Amniotic stem cell (primary cell): ENCODE measurements at places on chromosomes 3 and 15.

GRCh38 chr3:41684797-41685735 lies 276.8 kb downstream of the ULK4 start:
- no peak for DNase-seq

DNA sequence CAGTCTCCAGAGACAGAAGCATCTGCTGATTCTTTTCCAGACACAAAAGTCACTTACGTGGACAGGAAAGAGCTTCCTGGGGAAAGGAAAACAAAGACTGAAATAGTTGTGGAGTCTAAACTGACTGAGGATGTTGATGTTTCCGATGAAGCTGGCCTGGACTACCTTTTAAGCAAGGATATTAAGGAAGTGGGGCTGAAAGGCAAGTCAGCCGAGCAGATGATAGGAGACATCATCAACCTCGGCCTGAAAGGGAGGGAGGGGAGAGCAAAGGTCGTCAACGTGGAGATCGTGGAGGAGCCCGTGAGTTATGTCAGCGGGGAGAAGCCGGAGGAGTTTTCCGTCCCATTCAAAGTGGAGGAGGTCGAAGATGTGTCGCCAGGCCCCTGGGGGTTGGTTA lies 25.4 kb downstream of the SYNM start:
- no peak for DNase-seq

GRCh38 chr15:81296673-81297072 lies 27.3 kb downstream of the STARD5 start:
- no peak for DNase-seq

DNA sequence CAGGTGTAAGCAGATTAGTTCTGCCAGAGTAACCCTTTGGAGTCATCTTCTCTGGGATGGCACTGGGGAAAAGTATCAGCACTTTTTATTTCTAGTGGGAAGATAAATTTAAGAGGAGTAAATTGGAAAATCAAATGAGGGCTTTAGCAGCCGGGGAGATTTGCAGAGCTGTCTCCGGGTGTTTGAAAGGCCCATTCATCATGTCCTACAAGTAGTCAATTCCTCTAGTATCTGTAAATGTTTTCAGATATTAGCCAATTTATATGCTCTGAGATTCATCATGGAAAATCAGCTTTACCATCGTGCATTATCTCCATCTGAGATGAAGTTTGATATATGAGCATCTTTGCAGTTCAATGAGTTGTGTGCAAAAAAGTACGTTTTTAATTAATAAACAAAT lies 93.6 kb downstream of the CDIN1 start:
- DNase-seq = no peak

DNA sequence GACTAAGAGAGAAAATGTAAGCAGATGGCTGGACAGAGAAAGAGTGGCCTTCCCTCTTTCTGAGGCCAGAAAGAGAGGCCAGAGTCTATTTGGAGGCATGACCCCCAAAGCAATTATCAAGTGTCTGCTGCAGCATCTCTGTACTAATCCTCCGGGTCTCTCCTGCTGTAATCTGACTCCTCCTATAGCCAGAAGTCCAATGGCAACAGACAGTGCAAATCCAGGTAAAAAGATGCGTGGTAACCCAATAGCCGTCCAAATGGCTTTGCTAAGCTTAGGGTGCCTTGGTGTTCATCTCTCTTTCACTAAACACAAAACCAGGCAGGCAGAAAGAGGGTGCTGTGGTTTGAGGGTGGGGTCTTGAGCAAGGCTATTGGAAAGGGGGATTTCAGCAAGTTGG lies 91.6 kb downstream of the ADCY5 start:
- DNase-seq = no peak

- DNase-seq = no peak
Observed at GRCh38 chr15:53462651-53463050, 296.8 kb downstream of the WDR72 start.

- DNase-seq = no peak
Observed at GRCh38 chr3:95044101-95044500, 981.2 kb downstream of the NSUN3 start.

GRCh38 chr3:25823314-25823713 lies 33.4 kb downstream of the OXSM start:
- DNase-seq = no peak

DNA sequence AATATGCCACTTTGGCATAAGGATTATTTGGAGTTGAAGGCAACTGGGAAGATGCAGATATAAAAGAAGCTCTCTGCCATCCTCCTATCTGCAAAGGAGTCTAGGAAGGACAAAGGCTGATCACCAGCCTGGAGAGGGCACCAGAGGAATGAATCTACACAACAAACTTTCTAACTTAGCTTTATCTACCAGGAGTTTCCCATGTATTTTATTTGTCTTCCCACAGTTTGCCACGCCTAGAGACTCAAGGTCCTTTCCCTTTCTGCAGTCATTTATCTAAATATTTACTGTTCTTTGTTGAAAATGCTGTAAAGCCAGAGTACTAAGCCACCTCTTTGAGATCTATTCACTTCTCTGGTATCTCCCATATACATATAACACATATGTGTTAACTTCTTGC lies 32.2 kb downstream of the GPR176 start:
- DNase-seq = no peak

GRCh38 chr15:41895491-41895890 lies 1.6 kb upstream of the SPTBN5 start:
- DNase-seq = no peak

DNA sequence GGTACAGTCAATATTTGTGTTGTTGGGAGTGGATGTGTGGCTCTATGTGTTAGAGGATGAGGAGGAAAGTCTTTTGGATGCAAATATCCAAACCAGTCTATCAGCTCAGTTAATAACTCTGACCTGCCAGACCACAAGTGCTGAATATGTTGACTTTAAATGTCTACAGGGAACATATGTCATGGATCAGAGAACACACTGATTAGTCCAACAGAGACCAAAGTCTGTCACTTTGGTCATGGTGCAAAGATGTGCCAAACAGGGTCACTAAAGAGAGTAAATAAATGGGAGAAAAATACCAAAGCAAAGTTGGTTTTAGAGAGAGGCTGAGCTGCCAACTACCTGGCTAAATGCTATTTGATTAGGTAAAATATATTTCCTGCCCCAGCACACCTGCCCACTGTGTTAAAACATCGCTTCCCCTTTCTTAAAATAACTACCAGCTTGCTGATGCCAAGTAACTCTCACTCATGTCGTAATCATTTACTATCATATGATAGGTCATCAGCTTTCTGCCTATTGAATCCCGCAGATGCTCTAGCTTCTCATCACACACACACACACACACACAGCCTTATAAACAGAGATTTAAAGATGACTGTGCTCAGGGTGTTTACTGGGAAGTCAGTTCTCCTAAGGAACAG lies 173.3 kb downstream of the PDZRN3 start:
- no peak for DNase-seq

GRCh38 chr3:23832523-23832922 lies 26.8 kb downstream of the UBE2E1 start:
- no peak for DNase-seq

- DNase-seq = no peak
Observed at GRCh38 chr3:170037463-170038433, at the start of gene GPR160. GPR160 (plus strand) TSS chr3:170037995; CDS start chr3:170083973, 45,978 bp downstream.

DNA sequence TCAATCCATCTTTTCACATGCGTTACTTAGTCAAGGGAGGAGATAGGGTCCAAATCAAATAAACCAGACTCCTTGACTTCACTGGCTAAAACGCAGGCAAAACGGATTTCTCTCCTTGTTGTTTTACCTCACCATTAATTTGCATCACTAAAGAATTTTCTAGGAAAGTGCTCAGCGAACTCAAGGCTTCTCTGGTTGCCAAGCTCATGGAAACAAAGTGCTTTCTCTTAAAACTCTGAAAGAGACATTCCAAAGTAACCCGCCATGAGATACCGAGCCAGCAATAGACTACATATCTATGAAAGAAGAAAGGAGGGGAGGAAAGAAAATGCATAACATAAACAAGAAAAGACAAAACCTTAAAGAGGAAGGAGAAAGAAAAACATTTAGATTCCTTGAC lies 211.7 kb upstream of the WNT5A start:
- no peak for DNase-seq

DNA sequence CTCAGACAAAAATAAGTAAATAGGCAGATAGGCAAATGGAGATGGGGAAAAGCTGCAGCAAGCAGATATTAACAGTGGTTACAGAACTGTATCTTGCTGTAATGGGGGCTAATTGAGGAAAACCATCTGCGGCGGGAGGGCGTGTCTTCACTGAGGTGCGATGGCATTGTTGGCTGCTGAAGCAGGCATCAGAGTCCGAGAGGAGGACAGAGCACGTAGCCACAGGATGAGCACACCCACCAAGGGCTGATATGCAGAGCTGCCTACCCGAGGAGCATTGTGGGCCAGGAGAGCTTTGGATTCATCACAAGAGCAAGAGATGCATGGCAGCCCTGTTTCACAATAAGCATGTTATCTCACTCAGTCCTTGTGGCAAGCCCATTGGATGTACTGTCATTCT lies 30.4 kb downstream of the CHRNA7 start:
- DNase-seq = no peak

GRCh38 chr15:52876991-52877663 lies 87.0 kb upstream of the ONECUT1 start:
- DNase-seq = no peak

GRCh38 chr15:90151989-90152645 lies 49.0 kb upstream of the SEMA4B start:
- DNase-seq = no peak

GRCh38 chr15:73028831-73029451 lies 23.3 kb upstream of the NEO1 start:
- DNase-seq = no peak

GRCh38 chr15:72760590-72761260 lies 22.8 kb downstream of the ADPGK start:
- DNase-seq = no peak

DNA sequence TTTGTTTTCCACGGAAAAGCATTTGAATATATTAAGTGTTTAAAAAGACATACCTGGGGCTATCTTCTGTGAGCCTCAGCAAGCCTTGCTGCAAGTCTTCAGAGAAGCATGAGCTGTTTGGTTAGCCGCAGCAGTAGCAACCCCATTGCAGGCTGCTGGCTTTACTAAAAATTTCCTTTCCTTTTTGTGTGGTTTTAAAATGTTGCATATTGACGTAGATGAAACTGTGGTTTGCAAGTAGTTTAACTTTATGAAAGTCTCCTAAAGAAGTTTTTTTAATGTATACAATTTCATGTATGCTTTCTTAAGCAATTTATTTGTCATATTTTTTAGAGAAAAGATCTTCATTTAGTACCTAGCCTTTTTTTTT lies at the start of gene GPR171:
Gene GPR171, minus strand, starts transcription at position 166 of the 370 bp plus-strand sequence. CDS start 3,830 bp downstream, outside the sequence.
- DNase-seq = no peak

DNA sequence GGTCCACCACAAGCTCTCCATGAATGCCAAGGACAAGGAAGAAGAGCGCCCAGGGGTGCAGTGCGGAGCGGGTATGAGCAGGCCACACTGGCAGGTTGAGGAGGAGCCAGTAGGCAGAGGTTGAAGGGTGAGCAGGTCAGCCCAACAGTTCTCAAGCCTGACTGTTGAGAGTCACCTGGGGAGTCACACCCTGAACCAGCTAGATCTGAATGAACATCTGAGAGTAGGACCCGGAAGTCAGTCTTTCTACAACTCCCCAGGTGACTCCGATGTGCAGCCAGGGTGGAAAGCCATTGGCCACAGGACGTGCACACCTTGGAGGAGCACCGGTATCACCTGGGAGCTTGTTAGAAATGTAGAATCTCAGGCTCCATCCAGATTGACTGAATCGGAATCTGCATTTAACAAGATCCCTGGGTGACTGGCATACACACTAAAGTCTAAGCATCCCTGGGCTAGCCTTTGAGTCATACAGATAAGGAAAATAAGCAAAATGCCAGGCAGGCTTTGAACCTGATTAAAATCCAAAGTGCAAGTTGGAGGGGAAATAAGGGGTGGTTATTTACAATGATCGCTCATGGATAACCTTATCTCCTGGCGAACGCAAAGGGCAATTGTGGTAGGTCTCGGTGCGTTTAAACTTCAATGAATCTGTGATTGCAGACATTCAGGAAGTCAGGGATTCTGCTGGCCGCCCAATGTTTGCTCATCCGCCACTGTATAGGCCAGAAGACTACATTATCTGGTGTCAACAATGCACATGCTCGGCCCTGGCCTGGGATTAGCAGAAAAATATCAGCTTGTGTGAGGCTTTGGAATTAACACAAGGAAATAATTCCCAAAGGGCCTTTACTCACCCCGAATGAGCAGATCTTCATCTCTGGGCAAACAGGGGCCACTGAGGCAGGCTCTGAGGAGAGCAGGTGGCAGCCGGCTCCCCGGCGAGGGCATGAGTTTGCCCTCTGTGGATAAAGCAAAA lies 11.7 kb upstream of the LYZL4 start:
- DNase-seq = no peak

GRCh38 chr3:138684396-138684795 lies 75.8 kb downstream of the FAIM start:
- DNase-seq = no peak

- DNase-seq = no peak
Observed at GRCh38 chr3:87442470-87442869, 166.1 kb upstream of the POU1F1 start.

- DNase-seq = no peak
Observed at GRCh38 chr3:129663045-129663446, 56.6 kb upstream of the PLXND1 start.

DNA sequence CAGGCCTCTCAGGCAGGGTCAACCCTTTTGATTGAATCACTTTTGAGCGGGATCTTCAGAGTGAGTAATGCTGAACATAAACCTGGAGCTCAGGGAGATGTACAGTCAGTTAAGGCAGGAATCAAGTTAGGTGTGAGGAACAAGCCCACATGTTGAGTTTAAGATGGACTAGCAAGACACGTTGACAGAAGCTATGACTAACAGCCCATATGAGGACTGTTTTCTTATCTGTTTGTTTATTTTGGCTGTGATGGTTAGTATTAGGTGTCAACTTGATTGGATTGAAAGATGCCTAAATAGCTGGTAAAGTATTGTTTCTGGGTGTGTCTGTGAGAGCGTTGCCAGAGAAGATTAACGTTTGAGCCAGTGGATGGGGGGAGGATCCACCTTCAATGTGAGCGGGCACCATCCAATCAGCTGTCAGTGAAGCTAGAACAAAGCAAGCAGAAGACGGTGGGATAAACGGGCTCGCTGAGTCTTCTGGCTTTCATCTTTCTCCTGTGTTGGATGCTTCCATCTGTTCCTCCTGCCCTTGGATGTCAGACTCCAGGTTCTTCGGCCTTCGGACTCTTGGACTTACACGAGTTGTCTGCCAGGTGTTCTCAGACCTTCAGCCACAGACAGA lies 232.3 kb upstream of the STAC start:
- DNase-seq = no peak

DNA sequence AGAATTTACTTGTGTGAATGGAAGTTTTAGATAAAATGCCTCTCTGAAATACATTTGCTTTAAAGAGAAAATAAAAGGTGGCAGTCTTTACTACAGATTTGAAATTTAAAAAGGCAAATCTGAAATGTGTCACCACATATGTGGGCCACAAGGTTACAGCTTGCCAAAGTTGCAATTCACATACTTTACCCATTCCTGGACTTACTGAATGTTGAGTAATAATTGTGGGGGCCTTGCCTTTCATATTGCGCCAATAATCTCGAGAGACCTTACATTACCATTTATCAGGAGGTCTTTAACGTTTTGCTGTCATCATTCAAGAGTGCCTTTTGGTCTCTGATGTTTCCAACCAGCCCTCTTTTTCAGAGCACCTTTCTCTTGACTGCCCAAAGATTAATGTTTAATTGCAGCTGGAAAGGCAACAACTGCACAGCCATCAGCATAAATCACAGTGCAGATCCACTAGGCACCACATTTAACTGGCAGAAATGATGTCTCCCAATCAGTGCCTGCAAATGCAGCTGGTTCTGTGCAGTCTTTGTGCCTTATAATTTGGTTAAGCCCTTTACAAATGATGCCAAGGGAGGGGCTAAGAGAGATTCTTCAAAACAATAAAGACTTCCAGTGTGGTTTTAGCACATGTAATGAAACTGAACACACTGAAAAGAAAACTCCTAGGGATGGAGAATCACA lies 206.8 kb downstream of the MAGI1 start:
- DNase-seq = peak; percentile 28
